NCI-H1105 treated with DMSO at 0.1 percent for 48 hours (cell line): ENCODE measurements at places on chromosomes 13 and 19.

DNA sequence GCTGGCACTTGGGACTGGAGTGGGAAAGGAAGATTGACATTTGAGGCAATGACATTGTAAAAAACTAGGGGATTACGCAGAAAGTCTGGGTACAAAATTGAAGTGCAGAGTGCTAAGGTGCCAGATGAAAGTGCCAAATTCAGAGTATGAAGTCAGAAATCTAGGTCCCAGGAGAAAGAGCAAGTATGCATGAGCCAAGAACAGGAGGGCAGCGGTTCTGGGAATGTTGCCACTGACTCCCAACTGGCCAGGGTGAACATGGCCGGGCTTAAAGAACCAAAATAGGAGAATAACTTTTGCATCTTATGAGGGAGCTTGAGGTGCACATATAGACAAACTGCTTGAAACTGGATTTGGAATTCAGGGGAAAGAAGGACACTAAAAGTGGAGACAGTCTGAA lies 495.8 kb upstream of the KLF12 start:
- DNase-seq: no peak

DNA sequence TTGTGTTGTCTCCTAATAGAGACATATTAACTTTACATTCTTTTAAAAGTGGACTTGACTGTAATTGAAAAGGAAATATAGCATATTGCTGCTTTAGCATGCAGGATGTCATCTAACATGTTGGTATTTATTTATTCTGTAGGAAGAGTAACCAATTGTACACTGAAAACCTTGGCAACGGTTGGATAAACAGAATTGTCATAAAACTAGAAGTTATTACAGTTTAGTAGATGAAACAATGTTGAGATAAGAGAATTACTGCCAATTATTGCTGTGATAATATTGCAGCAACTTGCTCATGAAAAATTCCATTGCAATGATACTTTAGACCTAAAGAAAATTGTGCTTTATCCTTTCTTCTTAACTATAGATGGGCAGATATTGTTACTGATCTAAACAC lies 7.6 kb upstream of the ERCC5 start:
- no peak for DNase-seq

- no peak for DNase-seq
These were observed 34.5 kb downstream of the SHISA2 start for GRCh38 chr13:26017196-26017921.

DNA sequence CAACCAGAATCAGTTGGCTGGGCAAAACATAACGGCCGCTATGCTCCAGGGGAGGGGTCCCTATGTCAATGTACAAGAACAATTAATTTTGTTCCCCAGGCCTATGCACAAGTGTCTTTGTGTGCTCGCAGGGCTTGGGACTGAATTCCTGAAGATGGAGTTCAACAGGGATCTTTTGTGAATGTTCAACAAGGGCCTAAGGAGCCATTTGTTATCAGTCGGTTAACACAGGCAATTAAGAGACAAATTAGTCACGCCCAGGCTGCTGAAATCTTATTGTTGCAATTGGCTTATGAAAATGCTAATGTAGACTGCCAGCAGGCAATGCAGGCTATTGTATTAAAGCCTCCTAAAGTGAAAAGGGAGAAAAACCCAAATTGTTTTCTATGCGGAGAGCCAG lies 117.5 kb downstream of the ZNF429 start:
- no peak for DNase-seq

DNA sequence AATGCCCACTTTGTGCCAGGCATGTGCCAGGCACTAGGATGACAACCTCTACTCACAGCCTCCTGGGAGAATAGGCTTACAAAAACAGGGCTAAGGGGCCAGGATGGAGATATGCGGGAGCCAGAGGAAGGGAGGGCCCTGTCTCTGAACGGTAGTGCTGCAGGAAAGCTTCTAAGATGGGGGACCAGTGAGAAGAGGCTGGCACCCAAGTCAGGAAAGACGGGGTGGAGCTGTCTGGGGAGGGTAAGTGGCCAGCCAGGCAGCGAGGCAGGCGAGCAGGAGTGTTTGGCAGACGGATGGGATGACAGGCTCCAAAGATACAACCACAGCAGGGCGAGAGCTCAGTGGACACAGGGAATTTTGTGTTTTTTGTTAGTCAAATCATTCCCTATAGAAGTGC lies 44.7 kb upstream of the GPI start:
- DNase-seq: no peak

DNA sequence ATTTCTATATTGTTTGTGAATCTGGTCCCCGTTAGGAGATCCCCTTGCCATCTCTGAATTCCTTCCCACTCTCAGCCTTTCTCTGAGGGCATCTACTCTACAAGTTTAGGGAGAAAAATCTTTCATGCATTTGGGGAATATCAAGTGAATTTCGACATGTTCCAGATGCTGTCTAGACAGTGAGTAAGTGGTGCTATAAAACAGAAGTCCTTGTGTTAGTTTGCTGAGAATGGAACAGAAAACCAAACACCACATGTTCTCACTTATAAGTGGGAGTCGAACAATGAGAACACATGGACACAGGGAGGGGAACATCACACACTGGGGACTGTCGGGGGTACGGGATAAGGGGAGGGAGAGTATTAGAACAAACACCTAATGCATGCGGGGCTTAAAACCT lies 5.1 kb downstream of the OR7A10 start:
- DNase-seq: no peak

DNA sequence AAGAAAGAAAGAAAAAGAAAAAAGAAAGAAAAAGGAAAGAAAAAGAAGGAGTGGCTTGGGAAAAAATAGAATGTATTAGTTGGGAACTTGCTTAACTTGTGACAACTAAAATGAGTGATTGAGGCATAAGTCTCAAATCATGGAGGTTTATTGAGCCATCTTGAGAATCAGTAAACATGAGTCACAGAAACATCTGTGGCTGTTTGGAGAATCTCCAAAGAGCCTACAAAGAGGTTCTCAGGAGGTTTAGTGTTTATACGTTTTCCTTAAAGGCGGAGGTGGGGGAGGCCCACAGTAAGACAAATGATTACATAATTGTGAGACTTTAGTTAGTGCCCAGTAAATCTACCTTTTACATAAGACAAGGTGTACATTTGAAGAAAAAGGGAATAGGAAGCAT lies 38.6 kb downstream of the WDR87 start:
- no peak for DNase-seq

GRCh38 chr13:91312324-91312723 lies 35.2 kb upstream of the MIR17HG start:
- DNase-seq: no peak

GRCh38 chr19:46426506-46427162 lies 2.1 kb downstream of the PNMA8C start:
- DNase-seq: peak; percentile 68

DNA sequence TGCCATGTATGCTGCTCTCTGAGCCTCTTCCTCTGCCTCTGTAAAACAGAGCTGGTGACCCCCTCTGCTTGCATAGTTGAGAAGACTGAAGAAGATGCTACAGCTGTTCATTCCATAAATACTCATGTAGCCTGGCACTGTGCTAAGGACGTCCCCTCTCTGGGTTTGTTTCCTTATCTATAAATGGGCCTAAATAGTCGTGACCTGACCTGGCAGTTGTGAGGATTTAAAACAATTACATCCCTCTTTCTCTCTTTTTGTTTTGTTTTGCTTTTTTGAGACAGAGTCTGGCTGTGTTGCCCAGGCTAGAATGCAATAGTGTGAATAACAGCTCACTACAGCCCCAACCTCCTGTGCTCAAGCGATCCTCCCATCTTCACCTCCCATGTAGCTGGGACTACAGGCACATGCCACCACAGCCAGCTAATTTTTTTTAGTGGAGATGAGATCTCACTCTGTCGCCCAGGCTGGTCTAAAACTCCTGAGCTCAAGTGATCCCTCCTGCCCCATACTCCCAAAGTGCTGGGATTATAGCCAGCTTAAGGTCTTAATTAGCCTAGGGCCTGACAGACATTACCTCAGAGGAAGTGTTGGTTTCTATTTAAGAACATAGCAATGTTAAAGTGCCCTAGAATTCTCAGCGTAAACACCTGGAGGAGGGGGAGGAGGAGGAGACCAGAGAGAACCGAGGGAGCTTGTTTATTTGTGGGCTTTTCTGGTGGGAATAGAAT lies 4.6 kb downstream of the WDR62 start:
- DNase-seq: no peak

DNA sequence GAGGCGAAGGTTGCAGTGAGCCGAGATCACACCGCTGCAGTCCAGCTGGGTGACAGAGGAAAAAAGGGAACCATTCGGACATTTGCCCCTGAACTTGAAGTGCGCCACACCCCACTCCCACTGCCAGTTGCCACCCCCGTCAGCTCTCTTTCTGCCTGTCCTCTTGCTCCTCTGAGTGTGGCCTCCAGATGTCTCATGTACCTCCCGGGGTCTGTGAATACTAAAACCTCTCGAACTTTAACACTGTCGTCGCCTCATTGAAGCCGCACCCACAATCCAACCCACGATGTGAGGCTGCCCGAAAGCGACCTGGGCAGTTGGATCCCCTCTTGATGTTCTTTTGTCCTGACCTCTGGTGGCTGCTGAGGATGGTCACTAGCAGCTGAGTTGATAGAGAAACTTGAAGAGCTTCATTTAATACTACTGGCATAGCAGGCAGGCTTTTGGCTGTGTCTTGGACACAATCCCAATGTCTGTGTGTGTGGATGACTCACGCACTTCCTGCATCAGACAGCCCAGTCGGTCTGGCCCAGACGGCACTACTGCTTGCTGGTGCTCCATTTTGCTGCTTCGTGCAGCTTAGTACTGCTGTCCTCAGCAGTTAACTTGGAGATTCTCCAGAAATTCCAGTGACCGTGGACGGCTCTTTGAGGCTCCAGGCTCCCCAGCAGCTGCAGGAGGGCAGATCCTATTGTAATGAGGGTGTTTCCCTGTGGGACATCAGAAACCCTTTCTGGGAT lies 4.2 kb downstream of the FPR3 start:
- no peak for DNase-seq
